Amniotic stem cell (primary cell): ENCODE measurements at places on chromosomes 7 and 10.
A peak's percentile ranks its signal among the peaks of the same experiment; 100 is the strongest.

- DNase-seq: no peak
Measured at GRCh38 chr10:63042256-63042655, 90.9 kb upstream of the NRBF2 start.

DNA sequence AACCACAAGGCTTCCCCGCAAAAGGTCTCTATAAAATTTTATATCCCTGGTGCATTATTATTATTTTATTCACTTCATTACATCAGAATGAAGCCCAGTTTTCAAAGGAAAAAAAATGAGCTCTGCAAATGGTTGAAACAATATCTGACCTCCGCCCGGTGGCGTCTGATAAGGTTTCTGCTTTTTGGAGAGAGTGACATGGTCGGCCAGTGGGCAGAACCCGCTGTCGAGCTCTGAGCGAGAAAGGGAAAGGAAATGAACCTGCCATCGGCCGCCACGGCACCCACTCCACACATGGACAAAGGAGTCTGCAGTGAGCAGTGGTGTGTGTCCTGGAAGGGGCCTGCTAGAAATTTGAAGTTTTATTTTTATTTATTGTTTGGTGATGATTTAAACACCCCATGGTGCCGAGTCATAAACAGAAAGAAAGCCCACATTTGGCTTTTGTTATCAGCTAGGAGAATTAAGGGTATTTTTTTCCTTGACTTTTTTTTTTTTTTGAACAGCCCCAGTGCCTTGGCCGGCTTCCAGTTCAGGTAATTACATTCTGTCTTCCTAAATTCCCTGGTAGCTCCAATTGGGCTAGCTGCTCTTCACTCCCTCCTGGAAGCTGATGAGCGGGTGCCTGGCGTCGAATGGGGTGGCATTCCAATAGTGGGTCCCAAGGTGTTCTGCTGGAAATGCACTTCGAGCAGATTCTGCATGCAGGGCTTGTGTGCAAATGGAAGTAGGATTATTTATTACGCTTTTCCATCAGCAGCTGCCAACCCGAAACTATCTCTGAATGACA lies 149.4 kb upstream of the MKI67 start:
- DNase-seq: no peak

DNA sequence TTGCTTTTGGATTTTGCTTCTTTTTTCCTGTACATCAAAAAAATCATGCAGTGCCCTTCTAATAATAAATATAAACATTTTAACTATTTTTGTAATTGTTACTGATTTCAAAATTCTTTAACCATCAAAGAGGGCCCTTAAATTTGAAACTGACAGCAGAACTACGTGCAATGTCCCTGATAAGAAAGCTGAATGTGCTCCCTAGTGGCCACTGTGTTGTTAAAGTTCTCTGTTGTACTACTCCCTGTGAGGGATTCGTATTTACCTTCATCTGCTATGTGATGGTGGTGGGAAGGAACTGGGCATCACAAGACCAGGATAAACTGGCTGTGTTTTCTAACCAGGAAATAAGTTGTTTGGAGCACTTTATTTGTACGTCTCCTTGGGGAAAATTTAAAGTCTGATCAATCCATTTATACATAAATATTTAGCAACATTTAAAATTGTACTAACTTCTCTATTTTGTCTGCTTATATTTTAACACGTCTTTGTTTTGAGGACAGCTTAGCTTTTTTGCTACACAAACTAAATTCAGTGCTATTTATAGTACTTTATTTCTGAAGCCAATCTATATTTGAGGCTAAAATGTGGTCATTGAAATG lies 322.4 kb downstream of the HGF start:
- peak; percentile 6 for DNase-seq

- DNase-seq: no peak
Measured at GRCh38 chr7:2493205-2494164, 17.3 kb upstream of the GRIFIN start.

- DNase-seq: no peak
Measured at GRCh38 chr7:156929789-156930539, 19.5 kb upstream of the NOM1 start.
